Vagina (tissue), 2 donors: ENCODE measurements at places on chromosomes 1 and 21.

- no peaks in the 10 kb centered on the region for H3K36me3 ChIP-seq
- H3K27me3 ChIP-seq, result no peaks in the 10 kb centered on the region
- no peak for DNase-seq
- H3K4me3 ChIP-seq, result peak within 1 kb of the TSS; percentile 4
- peak within 1 kb of the TSS; percentile 7 for H3K27ac ChIP-seq
Observed at GRCh38 chr21:35048706-35049617, at the start of gene RUNX1. TSS of gene RUNX1 (minus strand) at chr21:35049302.

GRCh38 chr1:234553240-234554188 is 56.5 kb downstream of the IRF2BP2 start:
- H3K27me3 ChIP-seq, result no peaks in the 10 kb centered on the region
- peak; percentile 83 for DNase-seq
- no peaks in the 10 kb centered on the region for H3K36me3 ChIP-seq

GRCh38 chr1:157095551-157095950 is 4.1 kb downstream of the ETV3L start:
- H3K36me3 ChIP-seq, result no peaks in the 10 kb centered on the region
- no peak overlapping the region for H3K4me3 ChIP-seq

DNA sequence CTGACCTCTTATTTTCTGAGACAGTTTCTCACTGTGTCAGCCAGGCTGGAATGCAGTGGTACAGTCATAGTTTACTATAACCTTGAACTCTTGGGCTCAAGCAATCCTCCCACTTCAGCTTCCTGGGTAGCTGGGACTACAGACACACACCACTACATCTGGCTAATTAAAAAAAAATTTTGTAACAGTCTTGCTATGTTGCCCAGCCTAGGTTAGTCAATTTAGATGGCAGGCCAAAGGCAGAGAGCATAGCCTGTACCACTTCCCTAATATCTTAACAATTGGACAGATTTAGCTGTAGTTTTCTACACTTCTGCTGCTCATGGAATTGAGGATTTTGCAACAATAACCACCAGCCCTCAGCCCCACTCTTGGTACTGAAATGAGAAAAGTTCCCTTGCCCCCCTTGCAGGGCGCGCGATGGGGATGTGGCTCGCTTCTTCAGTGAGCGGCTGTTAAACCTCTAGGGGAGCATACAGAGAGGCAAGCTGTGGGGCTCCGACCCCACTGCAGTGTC is 34.9 kb upstream of the PTGFRN start:
- no peak for DNase-seq
- peaks cover 51% of the 10 kb centered on the region for H3K4me1 ChIP-seq
- no peaks in the 10 kb centered on the region for H3K27me3 ChIP-seq
- H3K27ac ChIP-seq, result no peak overlapping the region

DNA sequence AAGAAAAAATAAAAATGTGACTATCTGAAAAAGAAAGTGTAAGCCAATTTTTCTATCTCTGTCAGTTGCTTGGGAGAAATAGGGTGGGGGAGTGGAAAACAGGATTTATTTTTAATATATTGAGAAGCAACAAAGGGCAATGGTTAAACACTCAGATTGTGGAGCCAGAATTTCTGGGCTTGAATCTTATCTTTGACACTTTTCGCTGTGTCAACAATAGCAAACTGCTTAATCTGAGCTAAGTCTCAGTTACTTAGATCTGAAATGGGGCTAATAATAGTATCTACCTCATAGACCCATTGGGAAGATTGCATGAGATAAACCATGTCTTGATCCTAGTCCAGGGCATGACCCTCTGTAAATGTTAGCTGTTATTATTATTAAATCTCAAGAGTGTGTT is 468.1 kb downstream of the ADGRL2 start:
- no peak for DNase-seq
- H3K4me1 ChIP-seq, result no peaks in the 10 kb centered on the region
- H3K27me3 ChIP-seq, result no peaks in the 10 kb centered on the region
- H3K27ac ChIP-seq, result no peak overlapping the region
- H3K36me3 ChIP-seq, result no peaks in the 10 kb centered on the region

GRCh38 chr1:200753650-200754198 is 15.0 kb downstream of the CAMSAP2 start:
- peaks cover 23% of the 10 kb centered on the region for H3K4me1 ChIP-seq
- no peak for DNase-seq
- no peak overlapping the region for H3K4me3 ChIP-seq
- no peaks in the 10 kb centered on the region for H3K27me3 ChIP-seq

DNA sequence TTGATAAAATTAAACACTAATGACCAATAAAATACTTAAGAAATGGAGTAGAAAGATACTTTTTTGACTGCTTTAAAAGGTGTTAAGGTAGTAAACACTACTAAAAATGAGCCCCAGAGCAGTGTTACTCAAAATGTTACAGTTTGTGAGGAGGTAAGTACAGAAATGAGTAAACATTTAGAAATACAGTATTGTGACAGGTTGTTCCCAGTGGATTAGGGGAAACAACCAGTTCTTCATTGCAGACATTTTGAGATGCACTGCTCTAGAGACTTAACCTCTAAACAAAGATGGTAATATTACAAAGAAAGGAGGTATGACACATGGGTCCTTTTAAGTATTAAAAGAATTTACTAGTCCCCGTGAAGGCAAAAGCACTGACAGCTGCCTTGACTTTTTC is 12.7 kb downstream of the DHX9 start:
- peaks cover 89% of the 10 kb centered on the region for H3K36me3 ChIP-seq
- H3K27ac ChIP-seq, result no peak overlapping the region
- no peak overlapping the region for H3K4me3 ChIP-seq
- no peak for DNase-seq

DNA sequence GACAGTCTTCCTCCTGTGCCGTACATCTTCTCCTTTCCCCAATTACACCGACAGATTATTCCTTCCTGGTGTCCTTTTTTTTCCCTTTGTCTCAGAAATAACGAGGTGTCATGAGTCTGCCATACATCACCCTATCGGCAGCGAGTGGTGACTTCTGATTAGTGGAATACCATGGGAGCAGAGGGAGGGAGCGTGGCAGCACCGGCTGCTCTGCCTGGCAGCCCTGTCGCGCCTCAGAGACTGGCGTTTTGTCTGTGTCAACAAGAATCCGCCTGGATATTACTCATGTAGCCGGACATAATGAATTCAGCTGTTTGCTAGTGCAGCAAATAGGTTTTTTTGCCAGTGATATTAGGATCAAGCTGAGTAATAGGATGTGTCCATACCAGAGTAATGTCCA is 51.8 kb downstream of the UTP25 start:
- no peak overlapping the region for H3K4me3 ChIP-seq
- peaks cover 8% of the 10 kb centered on the region for H3K4me1 ChIP-seq
- H3K36me3 ChIP-seq, result no peaks in the 10 kb centered on the region
- no peaks in the 10 kb centered on the region for H3K27me3 ChIP-seq

- H3K36me3 ChIP-seq, result no peaks in the 10 kb centered on the region
- H3K27me3 ChIP-seq, result no peaks in the 10 kb centered on the region
- no peak overlapping the region for H3K4me3 ChIP-seq
- DNase-seq, result no peak
Observed at GRCh38 chr1:206495493-206496046, 11.8 kb upstream of the RASSF5 start.

- H3K27ac ChIP-seq, result peak overlapping the region; percentile 42
- no peak for DNase-seq
- no peaks in the 10 kb centered on the region for H3K27me3 ChIP-seq
- no peaks in the 10 kb centered on the region for H3K4me1 ChIP-seq
Observed at GRCh38 chr1:55321942-55322341, 106.8 kb upstream of the USP24 start.

DNA sequence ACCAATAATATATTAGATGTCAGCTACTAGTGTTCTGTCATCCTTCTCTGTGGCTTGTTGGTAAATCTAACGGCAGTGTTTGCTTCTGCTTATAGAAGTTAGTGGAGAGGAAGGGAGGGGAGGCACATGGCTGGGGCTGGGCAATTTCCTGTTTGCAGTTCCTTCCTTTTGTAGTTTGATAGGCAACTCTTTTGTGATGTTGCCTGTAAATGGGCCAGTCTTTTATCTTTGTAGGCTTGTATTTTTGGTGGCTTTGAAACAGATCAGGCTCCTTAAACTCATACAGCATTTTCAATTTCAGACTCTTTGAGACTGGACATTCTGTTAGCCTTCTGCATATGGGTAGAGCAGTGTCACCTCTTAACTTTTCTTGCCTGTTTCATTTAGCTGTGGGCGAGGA is 48.1 kb downstream of the CDC14A start:
- H3K27ac ChIP-seq, result no peak overlapping the region
- H3K4me1 ChIP-seq, result no peaks in the 10 kb centered on the region
- DNase-seq, result no peak
- no peaks in the 10 kb centered on the region for H3K36me3 ChIP-seq
- no peaks in the 10 kb centered on the region for H3K27me3 ChIP-seq

GRCh38 chr21:43835050-43835449 is 30.0 kb upstream of the AGPAT3 start:
- no peaks in the 10 kb centered on the region for H3K36me3 ChIP-seq
- no peaks in the 10 kb centered on the region for H3K4me1 ChIP-seq
- no peaks in the 10 kb centered on the region for H3K27me3 ChIP-seq
- H3K27ac ChIP-seq, result no peak overlapping the region

- no peaks in the 10 kb centered on the region for H3K36me3 ChIP-seq
- no peak for DNase-seq
- peaks cover 8% of the 10 kb centered on the region for H3K4me1 ChIP-seq
- no peak overlapping the region for H3K4me3 ChIP-seq
- no peaks in the 10 kb centered on the region for H3K27me3 ChIP-seq
Observed at GRCh38 chr1:55604749-55605148, 389.6 kb upstream of the USP24 start.

DNA sequence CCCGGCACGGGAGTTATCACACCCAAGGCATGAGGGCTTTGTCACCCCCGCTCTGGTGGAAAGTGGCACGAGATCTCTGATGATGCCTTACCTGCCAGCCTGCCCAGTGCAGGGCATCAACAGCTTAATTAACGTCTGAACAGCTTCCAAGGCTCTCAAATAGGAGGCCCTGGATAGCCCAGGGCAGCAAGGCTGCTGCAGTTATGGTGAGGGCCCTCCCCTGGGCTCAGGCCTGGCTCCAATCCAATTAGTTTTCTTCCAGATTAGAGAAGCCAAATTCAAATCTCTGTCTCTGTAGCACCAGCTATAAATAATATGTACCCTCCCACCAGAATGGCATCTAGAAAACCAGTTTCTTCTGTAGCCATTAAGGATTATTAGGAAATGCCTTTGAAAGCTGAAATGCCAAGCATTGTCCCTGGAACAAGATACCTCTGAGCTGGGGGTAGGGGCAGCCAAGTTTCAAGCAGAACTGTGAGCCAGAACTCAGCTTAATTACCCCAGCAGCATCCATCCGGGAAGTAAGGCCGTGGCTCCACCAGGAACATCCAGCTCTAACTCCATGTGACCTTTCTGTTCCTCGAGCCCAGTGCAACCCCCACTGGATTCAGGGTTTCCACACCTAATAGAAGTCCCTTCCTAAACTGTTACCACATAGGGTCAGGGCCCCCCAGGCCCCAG is 12.5 kb downstream of the QSOX1 start:
- peak overlapping the region; percentile 73 for H3K27ac ChIP-seq
- H3K4me3 ChIP-seq, result no peak overlapping the region
- peaks cover 12% of the 10 kb centered on the region for H3K36me3 ChIP-seq
- H3K27me3 ChIP-seq, result no peaks in the 10 kb centered on the region
- peaks cover 51% of the 10 kb centered on the region for H3K4me1 ChIP-seq

DNA sequence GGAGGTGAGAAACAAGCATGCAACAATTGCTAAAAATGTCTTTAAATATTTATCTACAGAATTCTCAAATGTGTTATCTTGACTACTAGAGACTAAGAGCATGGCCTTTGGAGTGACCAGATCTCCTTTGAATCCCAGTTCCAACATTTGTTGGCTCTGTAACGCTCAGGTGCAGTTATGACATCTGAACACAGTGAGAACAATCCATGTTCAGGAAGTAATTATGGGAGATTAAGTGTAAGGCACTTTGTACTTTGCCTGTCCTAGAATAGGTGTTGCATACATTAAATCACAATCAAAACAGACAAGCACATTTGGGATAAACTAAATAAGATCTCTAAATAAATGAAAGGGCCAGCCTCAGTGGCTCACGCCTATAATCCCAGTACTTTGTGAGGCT is 454.5 kb downstream of the SMYD3 start:
- no peak overlapping the region for H3K4me3 ChIP-seq
- no peaks in the 10 kb centered on the region for H3K36me3 ChIP-seq
- H3K27me3 ChIP-seq, result no peaks in the 10 kb centered on the region
- H3K27ac ChIP-seq, result no peak overlapping the region

GRCh38 chr1:24932284-24932683 is 2.2 kb upstream of the RUNX3 start:
- no peaks in the 10 kb centered on the region for H3K36me3 ChIP-seq
- H3K4me3 ChIP-seq, result no peak overlapping the region
- H3K27me3 ChIP-seq, result peaks cover 33% of the 10 kb centered on the region
- no peak overlapping the region for H3K27ac ChIP-seq
- H3K4me1 ChIP-seq, result peaks cover 31% of the 10 kb centered on the region
- DNase-seq, result no peak

DNA sequence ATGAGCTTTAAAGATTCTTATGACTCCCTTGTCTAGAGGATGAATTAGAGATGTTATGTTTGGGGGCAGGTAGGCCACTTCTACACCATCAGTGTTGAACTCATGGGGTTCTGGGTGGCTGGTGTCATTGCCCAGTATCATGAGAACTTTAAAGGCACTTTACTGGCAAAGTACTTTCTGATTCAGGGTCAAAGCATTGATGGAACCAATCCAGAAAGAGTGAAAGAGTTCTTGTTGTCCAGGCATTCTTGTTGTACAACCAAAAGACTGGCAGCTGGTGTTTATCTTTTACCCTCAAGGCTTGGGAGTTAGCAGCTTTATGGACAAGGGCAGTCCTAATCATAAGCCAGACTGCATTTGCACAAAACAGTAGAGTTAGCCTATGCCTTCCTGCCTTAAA is 673.0 kb downstream of the USP25 start:
- DNase-seq, result no peak
- no peaks in the 10 kb centered on the region for H3K27me3 ChIP-seq
- H3K4me3 ChIP-seq, result no peak overlapping the region
- peaks cover 17% of the 10 kb centered on the region for H3K4me1 ChIP-seq

DNA sequence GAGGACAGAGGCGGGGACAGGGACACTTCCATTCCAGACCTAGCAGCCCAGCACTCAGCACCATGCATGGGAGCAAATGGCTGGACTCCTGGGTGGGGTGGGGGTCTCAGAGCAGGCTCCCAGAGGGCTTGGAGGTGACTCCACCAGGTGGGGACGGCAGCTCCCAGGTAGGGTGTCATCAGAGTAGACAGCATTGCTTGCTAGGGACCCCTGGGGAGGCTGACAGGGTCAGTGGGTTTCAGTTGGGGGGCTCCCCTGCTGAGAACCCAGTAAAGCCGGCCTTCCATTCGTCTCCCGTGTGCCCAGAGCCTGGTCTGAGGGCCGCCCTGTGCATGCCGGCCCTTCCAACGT is 4.8 kb upstream of the GJC2 start:
- peaks cover 16% of the 10 kb centered on the region for H3K36me3 ChIP-seq
- no peak for DNase-seq
- peaks cover 87% of the 10 kb centered on the region for H3K4me1 ChIP-seq
- H3K27ac ChIP-seq, result no peak overlapping the region
- no peaks in the 10 kb centered on the region for H3K27me3 ChIP-seq
- H3K4me3 ChIP-seq, result no peak overlapping the region

GRCh38 chr1:25168193-25169071 is 63.9 kb downstream of the SYF2 start:
- H3K36me3 ChIP-seq, result no peaks in the 10 kb centered on the region
- H3K4me3 ChIP-seq, result no peak overlapping the region
- H3K4me1 ChIP-seq, result no peaks in the 10 kb centered on the region
- H3K27ac ChIP-seq, result no peak overlapping the region
